ENCODE measurements at places on chromosomes 16 and 17.

DNA sequence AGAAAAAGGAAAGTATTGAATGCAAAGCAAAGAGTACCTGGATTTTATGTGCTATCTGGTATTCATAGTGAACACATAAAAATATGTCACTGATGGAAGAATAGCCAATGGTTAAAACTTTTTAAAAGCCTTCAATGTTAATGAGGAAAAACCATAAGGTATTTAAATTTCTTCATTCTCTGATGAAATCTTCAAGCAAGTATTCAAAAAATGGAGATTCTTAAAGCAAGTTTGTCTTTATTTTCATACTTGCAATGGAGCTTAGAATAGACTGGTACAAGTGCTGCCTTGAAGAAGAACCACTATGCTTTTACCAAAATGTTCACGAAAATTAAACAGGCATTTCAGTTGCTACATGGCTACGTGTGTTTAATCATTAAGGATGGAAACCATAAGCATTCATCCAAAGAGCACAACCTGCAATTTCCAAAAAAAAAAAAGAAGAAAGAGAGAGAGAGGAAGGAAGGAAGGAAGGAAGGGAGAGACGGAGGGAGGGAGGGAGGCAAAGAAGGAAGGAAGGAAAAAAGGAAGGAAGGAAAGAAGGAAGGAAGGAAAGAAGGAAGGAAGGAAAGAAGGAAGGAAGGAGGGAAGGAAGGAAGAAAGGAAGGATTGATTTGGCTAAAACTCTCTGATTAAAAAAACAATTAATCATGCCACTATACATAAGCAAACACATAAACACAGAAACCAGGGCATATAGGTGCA, 17.6 kb downstream of the HS3ST3A1 start:
- DNase-seq = no peak

GRCh38 chr17:2049333-2050299, 5.3 kb upstream of the HIC1 start:
- peak; percentile 83 for DNase-seq

DNA sequence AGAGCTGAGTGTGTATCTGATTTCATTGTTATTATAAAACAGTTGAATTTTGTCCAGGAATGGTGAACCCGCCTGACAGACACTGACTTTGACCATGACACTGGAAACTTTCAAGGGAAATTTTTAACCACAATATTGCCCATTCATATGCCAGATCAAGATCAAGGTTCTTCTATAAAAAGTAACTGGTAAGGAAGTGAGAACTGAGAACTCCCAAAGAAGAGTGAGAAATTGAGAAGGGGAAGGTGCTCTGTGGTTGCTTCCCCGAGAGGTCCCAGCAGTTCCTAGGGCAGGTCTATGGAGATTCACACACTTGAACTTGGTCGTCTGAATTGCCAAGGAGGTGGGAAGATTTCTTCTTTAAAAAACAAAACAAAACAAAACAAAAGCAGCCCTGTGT, 27.3 kb downstream of the SLC6A4 start:
- no peak for DNase-seq

DNA sequence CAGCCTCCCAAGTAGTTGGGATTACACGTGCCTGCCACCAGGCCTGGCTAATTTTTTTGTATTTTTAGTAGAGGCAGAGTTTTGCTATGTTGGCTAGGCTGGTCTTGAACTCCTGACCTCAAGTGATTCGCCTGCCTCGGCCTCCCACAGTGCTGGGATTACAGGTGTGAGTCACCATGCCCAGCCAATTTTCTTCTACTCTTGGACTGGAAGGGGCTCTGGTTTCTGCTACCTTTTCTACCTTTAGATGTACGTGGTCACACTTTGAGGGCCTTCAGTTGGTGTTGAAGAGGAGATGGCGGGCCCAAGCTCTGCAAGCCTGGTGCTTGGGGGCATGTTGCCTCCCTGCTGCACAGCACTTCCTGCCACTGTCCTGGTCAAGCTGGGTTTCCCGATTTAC, 173.6 kb downstream of the PRKCA start:
- DNase-seq = no peak

DNA sequence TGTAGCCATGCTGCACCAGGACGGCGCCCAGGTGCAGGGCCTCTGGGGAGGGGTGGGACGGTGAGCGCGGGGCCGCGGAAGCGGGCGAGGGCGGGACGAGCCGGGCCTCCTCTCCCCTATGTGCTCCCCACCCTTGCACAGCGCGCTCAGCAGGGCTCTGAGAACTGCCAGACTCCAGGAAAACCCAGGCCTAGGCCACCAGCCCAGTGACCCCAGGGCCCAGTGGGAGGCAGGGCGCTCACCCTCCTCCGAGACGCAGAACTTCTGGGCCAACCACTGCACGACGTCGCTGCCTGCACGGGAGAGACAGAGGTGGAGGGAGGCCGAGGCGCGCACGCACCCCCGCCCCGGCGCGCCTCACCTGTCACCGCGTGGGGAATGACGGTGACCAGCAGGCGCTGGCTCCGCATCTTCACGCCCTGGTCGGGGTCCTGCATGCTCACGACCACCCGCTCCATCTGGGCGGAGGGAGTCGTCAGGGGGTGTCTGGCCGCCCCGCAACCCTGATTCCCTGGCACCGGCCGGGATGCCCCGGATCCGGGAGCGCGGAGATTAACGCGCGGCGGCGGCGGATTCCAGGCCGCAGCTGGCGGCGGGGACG, 603 bp downstream of the RGS11 start:
- DNase-seq = no peak

- no peak for DNase-seq
Measured at GRCh38 chr17:2023692-2024571, 1.2 kb downstream of the RTN4RL1 start.

- DNase-seq = no peak
Measured at GRCh38 chr17:17744116-17744515, 62.9 kb downstream of the RAI1 start.

DNA sequence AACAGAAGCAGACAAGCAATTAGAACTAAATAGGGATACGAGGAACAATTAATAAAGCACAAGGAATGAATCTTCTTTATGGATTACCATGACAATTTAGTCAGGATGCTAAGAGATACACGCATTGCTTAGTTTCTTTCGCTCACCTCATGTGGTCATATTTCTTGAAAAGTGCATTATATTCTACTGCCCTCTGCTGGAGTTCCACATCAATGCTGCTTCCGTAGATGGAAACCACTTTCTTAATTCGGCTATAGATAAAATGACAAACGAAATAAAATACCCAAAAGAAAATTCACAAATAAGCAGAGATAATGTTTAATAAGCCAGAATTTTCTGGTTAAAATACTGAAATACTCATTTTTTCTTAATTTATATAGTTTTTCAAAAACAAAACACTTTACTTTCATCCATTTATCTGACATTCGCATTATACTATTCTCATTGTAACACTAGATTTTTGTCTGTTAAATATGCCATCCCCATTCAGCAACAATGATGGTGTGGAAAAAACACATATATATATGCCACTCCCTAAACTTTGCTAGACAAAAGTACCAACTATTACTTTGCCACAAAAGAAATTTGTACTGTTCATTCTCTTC, 22.0 kb upstream of the PHLPP2 start:
- DNase-seq = peak; percentile 45

Data from 8988T (cell line).